RWPE2 (cell line): ENCODE measurements at places on chromosomes 4 and X.

- DNase-seq: no peak
These were observed 473.4 kb downstream of the TRIML1 start for GRCh38 chr4:188612659-188613058.

DNA sequence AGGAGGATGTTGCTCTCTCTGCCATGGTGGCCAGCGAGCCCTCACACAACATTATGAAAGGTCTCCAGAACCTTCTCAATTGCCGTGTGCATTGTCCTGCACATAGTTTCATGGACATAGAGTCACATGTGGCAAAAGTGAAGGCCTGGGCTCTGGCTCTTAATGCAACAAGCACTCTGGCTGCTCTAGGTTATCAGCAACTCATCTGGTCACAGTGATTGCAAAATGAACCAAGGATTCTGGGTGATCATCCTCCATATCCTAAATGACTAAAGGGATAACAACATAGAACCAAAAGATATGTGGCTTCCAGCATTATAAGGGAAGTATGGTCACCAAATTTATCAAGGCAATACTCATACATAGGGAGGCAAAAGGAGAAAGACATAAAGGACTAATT is 175.2 kb downstream of the MGST2 start:
- no peak for DNase-seq

DNA sequence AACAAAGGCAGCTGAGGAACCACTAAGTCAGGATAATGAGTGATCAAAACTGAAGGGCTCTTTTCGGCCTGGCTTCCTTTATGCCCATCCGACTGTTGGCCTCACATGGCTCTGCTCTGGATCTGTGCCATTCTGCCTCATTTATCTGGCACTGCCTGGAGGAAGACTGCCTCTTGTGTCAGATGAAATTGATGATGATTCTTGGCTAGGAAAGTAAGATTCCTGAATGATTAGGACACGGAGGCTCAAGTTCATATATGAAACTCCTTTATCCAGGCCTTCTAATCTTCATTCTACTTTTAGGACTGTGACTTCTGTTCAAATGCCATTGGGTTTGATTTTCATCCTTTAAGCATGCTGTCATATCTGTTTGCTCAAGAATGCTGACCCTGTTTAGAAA is 475.4 kb upstream of the RPS6KA3 start:
- DNase-seq: no peak

GRCh38 chr4:90546114-90546513 is 418.9 kb downstream of the CCSER1 start:
- no peak for DNase-seq

DNA sequence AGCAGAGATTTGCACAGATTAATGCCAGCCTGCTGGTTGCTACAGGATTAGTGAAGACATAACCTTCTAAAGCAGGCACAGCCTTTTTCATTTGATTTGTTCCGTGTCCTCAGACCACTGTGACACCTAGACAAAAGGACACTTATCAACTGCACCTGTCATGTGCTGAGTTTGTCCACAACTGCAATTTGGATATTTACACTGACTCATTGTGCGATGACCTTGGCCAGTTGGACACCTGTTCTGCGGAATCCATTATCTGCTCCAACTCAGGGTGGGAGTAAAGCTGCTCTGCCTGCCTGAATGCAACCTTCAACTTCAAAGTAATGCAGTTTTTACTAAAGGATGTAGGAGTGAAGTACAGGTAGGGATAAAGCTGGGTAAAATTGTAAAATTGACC is 4.1 kb upstream of the NR0B1 start:
- no peak for DNase-seq

DNA sequence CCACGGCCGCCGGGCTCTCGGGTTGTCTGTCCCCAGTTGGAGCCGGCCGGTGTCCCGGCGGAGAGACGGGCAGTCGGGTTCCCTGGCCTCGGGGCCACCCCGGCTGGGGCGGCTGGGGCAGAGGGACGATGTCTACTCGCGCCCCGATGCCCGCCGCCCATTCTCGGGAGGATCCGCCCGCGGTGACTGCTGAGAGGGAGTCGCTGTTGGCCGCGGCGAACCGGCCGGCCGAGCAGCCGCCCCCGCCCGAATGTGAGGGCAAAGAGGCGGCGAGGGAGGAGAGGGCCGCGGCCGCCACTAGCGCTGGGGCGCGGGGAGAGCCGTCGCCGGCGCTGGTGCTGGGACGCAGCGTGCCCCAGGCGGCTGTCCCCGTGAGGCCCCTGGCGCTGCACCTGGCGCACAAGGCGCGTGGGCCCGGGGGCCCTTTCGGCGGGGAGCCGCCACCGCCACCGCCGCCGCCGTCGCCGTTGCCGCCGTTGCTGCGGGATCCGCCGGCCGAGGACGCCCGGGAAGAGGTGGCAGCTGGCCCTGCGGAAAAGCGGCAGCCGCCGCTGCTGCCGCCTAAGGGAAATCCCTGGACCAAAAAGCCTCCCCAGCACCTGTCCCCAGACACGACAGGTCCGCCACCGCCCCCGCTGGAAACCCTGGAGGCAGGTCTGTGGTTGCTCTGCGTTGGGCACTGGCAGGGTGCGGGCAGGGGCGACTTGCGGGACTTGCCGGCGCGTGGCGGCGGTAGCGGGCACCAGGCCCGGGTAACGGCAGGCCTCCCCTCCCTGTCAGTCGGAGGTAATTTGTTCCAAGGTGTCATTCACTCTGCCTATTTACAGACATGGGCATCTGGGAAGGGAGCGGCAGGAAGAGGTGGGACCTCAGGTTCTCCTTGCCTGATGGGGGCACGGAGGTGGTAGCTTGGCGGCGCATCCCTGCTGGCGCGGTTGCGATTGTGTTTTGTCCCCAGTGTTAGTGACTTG is 739 bp downstream of the LARP1B start:
- peak; percentile 73 for DNase-seq

- no peak for DNase-seq
These were observed 17.3 kb downstream of the PHKA2 start for GRCh38 chrX:18966624-18967023.

DNA sequence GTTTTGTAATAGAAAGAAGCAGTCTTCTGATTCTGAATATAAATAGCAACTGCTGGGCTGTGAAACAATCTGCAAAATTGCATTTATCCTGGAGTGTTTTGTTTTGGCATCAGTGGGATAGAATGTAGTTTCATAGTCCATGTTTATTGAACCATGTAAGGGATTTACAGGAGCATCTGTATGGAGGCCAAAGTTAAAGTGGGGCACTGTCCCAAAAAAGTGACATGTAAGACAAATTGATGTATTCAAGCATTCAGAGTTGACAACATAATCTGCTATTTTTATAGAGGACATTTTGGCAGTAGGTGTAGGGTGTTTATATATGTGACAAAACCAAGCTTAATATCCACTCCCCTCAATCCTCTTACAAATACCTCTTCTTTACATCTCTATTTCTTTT is 200.5 kb upstream of the ANK2 start:
- no peak for DNase-seq

DNA sequence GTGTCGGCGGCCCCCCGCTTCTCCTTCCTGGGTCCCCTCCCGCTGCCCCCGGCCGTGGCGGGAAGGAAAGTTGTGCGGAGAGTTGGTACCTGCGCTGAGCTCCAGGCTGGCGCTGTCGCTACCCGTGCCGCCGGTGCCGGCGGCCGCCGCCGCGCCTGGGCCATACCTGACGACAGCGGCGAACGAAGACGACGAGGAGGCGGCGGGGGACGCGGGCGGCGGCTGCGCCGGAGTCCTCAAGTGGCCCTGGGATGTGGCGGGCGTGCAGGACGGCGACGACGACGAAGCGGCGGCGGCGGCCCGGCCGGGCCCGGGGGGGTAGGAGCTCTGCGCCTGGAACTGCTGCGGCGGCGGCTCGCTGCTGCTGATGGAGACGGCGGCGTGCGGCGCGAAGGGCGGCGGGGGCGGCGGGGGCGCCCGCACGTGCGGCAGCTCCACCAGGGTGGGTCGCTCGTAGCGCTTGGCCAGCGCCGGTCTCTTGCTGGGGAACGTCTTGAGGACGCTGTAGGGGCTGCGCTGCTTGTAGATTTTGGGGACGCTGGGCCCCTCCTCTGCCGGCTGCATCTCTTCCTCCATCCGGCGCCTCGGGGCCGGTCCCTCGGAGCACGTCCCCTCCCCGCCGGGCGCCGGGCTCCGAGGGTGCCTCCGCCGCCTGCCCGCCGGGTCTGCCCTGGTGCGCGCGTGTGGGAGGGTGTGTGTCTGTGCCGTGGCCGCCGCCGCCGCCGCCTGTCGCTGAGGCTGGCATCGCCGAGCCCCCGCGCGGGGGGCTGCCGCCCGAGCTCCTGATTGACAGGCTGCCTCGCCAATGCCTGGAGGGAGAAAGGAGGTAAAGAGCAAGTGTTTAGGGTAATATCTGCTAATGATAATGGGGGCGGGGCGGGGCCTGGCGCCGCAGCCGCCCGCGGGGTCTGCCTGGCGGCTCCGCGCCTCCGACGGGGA is 618 bp downstream of the BEND4 start:
- no peak for DNase-seq

- DNase-seq: no peak
These were observed 140.8 kb upstream of the EDNRA start for GRCh38 chr4:147340111-147340510.

DNA sequence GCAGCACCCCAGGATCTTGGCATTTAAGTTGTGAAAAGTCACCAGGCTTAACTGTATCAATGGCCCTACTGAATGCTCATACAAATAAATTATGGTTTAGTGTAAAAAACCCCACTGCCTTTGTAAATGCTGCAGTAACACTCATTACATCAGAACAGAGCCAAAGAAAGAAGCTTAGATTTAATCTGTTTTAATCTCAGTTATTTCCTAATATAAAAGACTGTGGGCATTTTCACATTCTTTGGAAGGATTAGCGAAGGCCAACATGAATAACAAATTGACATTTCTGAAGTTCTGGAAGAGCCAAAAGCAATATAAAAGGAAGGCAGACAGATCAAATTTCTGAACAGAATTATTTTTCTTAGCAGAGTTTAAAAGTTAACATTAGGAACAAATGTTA is 140.0 kb upstream of the HCCS start:
- no peak for DNase-seq

GRCh38 chrX:136710325-136710951 is 62.5 kb downstream of the CD40LG start:
- DNase-seq: no peak

GRCh38 chr4:130722361-130722760 is 1626.4 kb downstream of the C4orf33 start:
- no peak for DNase-seq

DNA sequence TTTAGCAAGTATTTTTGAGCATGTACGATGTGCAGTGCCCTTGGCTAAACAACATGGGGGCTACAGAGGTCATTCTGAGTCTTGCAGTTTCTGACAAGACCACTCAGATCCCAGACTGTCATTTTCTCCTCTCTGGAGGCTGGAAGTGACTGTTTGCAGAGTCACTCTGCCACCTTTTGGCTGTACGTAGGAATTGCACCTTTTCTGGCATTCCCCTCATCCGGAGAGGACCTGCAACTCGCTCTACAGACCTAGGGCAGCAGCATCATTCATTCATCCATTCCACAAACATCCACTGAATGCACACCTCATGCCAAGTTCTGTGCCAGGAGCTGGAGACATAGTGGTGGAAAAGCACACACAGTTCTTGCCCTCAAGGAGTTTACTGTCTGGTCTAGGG is 160.4 kb upstream of the GPR101 start:
- no peak for DNase-seq

GRCh38 chr4:53598483-53598882 is 7.2 kb upstream of the LNX1 start:
- no peak for DNase-seq

DNA sequence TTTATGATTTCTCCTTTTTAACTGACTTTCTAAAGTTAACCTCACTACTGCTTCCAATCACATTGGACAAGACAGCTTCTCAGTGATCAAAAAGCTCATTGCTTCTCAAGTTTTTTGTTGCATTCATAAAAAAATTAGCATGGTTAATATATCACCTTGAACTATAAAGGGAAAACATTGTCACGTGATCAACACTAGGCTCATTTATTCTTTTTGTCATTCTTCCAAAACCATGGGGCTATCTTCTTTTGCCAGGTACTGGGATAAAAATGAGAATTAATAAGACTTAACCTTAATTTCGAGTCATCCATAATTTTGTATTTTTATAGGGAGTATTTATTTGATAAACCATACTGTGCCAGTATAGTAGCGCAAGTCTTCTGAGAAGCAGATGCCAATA is 1105.9 kb upstream of the TENM3 start:
- no peak for DNase-seq

DNA sequence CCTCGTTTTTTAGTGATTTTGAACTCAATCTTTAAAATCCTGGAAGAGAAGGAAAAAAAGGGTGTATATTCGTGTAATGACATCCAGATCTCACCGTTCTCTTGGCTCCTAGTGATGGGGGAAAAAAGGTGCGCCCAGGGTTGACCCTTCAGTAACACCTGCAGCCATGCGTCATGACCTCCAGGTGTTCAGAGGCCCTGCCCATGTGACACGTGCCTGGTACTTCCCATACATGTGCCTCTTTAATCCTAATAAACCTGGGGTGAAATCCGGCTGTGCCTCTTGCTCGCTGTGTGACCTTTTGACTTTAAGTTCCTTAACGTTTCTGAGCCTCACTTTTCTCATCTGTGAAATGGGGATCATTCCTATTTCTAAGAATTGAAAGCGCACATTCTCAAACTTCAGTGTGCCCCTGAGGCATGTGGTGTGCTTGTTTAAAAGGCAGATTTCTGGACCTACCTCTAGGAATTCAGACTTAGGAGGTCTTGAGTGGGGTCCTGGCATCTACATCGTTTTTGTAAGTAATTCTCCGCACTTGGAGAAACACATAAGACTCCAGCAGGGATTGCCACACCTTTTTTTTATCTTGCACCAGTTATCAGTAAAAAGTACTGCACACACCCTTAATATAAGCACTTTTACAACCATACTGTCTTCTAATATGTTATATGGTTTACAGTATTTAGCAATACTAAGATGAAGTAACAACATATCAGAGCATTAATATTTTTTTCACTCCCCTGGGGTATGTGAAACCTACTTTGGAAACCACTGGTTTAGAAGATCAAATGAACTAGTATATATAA is 90.1 kb downstream of the RELL1 start:
- no peak for DNase-seq

- no peak for DNase-seq
These were observed 131.9 kb downstream of the ANXA5 start for GRCh38 chr4:121564840-121565375.

DNA sequence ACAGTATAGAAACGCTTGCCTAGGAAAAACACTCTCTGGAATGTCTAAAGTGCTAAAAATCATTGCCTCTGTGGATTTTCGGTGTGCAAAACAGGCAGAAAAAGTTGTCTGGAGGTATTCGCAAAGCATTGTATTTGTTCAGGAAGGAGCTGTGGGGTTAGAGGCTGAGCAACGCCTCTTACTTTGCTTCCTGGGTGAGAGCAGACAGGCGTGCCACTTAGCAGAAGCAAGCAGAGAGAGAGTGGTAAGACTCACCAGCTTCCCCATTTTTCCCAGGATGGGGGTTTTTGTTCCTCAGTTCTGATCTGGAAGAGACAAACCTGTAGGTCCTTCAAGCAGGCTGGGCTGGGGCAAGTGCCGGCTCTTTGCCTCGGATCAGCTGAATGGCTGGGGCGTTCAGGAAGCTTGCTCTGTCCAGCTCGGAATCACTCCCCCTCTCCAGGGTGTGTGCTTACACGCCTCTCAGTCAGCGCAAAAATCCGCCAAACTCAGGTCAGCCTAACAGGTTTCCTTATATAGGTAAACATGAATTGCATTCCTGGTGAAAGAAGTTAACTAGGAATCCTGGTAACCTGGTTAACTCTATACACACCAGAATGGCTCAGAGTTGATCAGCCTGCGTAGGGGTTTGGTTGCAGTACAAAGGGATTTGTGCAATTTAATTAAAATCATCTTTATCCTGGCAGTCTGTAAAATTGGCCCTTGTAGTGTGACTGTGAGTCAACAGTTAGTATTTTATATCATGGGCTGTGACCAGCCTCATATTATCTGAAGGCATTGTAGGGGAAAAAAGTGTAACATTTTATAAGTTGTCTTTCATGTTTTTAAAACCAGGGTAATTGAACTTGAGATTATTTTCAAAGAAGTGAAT is 213.1 kb upstream of the MID1 start:
- peak; percentile 19 for DNase-seq
